Right atrium auricular region (tissue), 2 donors: ENCODE measurements at places on chromosomes 6 and 20.

DNA sequence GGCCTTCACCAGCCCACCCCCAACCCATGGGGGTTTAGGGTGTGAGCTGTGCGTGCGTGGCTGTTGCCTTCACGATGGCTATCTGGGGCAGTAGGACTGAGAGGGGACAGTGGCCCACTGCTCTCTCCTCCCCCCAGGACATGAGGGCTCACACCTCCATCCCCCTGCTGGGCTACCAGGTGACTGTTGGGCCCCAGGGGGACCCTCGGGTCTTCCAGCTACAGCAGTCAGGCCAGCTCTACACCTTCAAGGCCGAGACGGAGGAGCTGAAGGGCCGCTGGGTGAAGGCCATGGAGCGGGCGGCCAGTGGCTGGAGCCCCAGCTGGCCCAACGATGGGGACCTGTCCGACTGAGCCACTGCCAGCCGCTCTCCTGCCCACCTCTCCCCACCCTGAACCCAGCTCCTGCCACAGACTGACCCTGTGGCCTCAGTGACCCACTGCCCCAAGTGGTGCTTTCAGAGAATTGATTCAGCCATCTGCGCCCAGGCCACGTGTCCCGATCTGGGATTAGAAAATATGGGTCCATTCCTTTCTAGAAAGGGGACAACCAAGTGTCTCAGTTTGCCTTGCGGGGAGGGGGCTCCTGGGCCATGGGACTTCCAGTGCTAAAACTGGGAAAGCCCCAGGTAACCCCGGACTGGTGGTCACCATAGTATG is 22.5 kb downstream of the FGD2 start:
- no peaks in the 10 kb centered on the region for H3K4me1 ChIP-seq
- H3K4me3 ChIP-seq = no peak overlapping the region
- no peaks in the 10 kb centered on the region for H3K36me3 ChIP-seq
- H3K27me3 ChIP-seq = no peaks in the 10 kb centered on the region
- no peak overlapping the region for H3K27ac ChIP-seq

DNA sequence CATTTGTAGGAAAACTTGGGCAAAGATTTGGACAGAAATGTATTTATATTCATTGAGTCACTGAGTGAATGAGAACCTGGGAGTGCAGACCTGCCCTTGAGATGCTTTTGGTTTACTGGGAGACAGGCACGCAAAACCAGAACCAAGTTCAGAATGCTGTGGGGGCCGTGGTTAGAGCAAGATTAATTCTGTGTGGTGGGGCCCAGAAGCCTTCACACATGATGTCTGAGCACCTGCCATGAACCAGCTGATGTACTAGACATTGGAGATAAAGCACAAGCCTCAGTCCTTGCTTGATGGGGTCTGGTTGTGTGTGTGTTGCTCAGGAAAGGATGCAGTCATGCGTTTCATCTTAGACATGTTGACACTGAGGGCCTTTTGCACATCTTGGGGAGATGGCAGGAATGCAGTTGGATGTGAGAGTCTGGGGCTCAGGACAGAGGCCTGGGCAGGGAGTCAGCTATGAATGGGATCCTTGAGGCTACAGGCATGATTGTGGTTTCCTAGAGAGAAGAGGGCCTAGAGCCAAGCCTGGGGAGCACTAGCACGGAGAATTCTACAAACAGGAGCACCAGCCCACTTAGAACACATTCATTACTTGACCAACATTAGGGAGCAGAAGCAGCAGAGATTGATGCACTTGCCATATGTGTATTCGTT is 114.3 kb upstream of the TMEM181 start:
- no peaks in the 10 kb centered on the region for H3K4me1 ChIP-seq
- DNase-seq = no peak
- no peaks in the 10 kb centered on the region for H3K36me3 ChIP-seq
- H3K4me3 ChIP-seq = no peak overlapping the region

GRCh38 chr20:62222972-62223371 is 2.9 kb upstream of the HRH3 start:
- H3K4me1 ChIP-seq = peaks cover 22% of the 10 kb centered on the region
- H3K36me3 ChIP-seq = no peaks in the 10 kb centered on the region
- H3K27me3 ChIP-seq = peaks cover 33% of the 10 kb centered on the region
- H3K27ac ChIP-seq = no peak overlapping the region
- DNase-seq = no peak

DNA sequence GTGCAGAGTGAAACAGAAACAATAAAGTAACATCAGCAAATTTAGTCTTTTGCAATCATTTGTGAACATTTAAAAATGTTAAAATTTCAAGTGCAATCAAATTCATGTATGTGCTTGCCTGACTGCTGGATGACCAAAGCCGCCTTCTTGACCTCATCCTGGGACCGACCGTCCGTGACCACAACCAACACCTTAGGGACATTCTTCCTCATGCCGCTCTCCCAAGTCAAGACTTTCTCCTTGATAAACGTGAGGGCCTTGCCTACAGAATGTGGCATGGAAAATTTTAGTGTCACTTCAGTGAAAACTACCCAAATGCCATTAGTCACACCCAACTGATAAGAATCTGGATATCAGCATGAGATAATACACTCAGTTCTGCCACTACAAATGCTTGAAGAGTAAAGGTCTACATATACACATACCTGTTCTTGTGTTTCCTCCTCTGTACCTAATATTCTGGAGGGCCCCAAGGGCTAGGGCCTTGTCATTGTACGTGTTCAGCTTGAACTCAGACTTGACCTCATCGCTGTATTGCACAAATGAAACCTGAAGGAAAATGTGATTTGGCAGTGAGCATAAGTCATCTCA is 86.8 kb downstream of the COL12A1 start:
- no peak overlapping the region for H3K4me3 ChIP-seq
- DNase-seq = no peak
- H3K36me3 ChIP-seq = no peaks in the 10 kb centered on the region
- no peaks in the 10 kb centered on the region for H3K27me3 ChIP-seq

DNA sequence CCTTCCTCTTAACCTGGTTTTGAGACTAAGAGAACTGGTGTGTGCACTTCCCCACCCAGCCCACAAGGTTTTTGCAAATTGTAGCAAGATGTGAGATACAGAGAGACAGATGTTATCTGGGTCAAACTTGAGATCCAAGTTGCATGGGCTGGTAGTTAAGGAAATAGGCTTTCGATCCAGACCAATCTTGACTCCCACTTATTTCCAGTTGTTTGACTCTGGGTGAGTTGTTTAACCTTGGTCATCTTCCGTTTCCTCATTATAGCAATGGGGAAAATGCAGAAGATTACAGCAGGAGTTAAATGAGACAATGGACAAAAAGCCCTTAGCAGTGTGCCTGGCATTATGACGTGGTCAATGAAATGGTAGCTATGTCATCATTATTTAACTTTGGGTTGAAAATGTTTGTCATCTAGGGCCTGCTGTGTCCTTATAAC is 1.7 kb downstream of the SNX21 start:
- H3K4me3 ChIP-seq = peak overlapping the region; percentile 88
- DNase-seq = no peak
- H3K27ac ChIP-seq = peak overlapping the region; percentile 99
- no peaks in the 10 kb centered on the region for H3K27me3 ChIP-seq
- no peaks in the 10 kb centered on the region for H3K4me1 ChIP-seq

GRCh38 chr6:148947621-148948444 is 201.0 kb downstream of the UST start:
- H3K4me3 ChIP-seq = no peak overlapping the region
- DNase-seq = peak; percentile 92
- H3K27me3 ChIP-seq = no peaks in the 10 kb centered on the region
- H3K36me3 ChIP-seq = no peaks in the 10 kb centered on the region
- no peaks in the 10 kb centered on the region for H3K4me1 ChIP-seq
- H3K27ac ChIP-seq = no peak overlapping the region

GRCh38 chr6:132446141-132446854 is 45.0 kb upstream of the MOXD1 start:
- no peaks in the 10 kb centered on the region for H3K4me1 ChIP-seq
- H3K27ac ChIP-seq = no peak overlapping the region
- H3K27me3 ChIP-seq = no peaks in the 10 kb centered on the region
- no peak overlapping the region for H3K4me3 ChIP-seq
- DNase-seq = no peak

DNA sequence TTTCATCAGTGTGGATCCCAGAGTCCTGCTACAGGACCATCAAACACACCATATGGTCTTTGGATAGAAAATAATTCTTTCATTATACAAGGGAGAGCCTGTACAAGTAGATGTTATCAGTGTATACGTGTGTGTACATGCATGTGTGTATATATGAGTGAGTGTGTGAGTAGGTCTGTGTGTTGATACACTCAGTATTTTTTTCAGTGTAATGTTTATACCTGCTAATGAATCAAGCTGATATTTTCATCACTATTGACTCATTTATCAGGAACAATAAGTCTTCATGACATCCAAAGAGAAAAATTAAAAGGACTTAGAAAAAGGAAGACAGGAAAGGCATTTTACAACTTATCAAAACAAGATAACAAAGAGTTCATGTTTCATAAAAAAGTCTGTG is 66.5 kb downstream of the EPM2A start:
- H3K4me1 ChIP-seq = peaks cover 7% of the 10 kb centered on the region
- no peaks in the 10 kb centered on the region for H3K27me3 ChIP-seq
- no peak overlapping the region for H3K27ac ChIP-seq

DNA sequence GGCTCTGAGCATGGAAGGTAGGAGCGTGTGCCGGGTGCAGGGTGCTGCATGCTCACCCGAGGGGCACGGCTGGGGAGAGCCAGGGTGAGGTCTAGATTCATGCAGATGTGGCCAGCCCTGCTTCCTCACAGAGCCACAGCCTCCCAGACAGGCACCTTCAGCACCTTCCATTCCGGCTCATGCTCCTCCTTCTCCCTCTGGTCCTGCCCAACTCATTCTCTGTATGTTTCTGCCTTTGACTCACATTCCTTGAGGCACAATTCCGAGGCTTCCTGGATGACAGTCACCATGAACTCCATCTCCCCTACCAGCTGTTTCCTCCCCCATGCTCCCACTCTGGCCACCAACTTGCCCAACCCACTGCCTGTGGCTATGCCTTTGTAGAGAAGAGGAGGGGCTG is 35.4 kb downstream of the DACT2 start:
- no peaks in the 10 kb centered on the region for H3K27me3 ChIP-seq
- no peaks in the 10 kb centered on the region for H3K36me3 ChIP-seq
- no peak overlapping the region for H3K4me3 ChIP-seq
- H3K27ac ChIP-seq = no peak overlapping the region
- H3K4me1 ChIP-seq = no peaks in the 10 kb centered on the region
- no peak for DNase-seq

- H3K27ac ChIP-seq = no peak overlapping the region
- H3K36me3 ChIP-seq = no peaks in the 10 kb centered on the region
- DNase-seq = no peak
- H3K4me1 ChIP-seq = no peaks in the 10 kb centered on the region
- no peaks in the 10 kb centered on the region for H3K27me3 ChIP-seq
These were observed 194.5 kb upstream of the JAG1 start for GRCh38 chr20:10868299-10868698.

- DNase-seq = no peak
- no peak overlapping the region for H3K4me3 ChIP-seq
- H3K27ac ChIP-seq = no peak overlapping the region
- H3K27me3 ChIP-seq = no peaks in the 10 kb centered on the region
These were observed 11.3 kb downstream of the TULP4 start for GRCh38 chr6:158323561-158323958.
